ENCODE measurements at places on chromosomes 16 and 17.
A peak's percentile ranks its signal among the peaks of the same experiment; 100 is the strongest.

GRCh38 chr16:5025171-5025632, 8.5 kb downstream of the NAGPA start:
- DNase-seq, result no peak

GRCh38 chr16:27226976-27227705, 23.8 kb downstream of the KDM8 start:
- DNase-seq, result no peak

DNA sequence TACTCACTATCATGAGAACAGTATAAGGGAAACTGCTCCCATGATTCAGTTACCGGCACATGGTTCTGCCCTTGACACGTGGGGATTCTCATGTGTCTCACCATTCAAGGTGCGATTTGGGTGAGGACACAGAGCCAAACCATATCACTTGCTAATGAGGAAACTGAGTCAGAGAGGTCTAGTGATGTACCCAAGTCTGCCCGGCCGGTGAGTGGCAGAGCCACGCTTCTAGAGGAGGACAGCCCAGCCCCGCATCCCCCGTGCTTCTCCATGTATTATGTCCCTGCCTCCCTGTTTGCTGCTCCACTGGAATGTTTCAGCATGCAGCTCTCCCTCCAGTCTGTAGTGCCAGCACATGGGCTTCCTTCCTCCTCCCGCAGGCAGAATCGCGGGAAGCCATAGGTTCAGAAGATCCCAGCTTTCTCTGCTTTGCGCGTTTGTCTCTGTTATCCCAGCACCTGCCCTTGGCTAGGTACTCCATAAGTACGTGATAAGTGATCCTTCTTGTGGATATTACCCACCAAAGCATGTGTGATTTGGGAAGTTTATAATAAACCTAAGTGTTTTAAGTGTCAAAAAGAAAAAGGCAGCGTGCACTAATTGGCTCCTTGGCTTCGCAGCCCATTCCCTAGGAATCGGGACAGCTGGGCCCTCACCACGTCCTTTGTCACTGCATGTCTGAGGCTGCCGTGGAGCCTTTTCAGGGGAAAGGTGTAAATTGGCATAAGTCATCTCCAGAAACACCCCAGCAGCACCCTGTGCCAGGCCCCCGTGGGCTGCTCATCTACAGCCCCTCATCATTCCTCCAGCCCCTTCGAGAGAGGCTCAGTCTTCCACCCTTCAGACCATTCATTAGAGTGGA, 103.8 kb downstream of the CLEC16A start:
- no peak for DNase-seq

GRCh38 chr17:9615486-9615885, 29.8 kb upstream of the USP43 start:
- no peak for DNase-seq

DNA sequence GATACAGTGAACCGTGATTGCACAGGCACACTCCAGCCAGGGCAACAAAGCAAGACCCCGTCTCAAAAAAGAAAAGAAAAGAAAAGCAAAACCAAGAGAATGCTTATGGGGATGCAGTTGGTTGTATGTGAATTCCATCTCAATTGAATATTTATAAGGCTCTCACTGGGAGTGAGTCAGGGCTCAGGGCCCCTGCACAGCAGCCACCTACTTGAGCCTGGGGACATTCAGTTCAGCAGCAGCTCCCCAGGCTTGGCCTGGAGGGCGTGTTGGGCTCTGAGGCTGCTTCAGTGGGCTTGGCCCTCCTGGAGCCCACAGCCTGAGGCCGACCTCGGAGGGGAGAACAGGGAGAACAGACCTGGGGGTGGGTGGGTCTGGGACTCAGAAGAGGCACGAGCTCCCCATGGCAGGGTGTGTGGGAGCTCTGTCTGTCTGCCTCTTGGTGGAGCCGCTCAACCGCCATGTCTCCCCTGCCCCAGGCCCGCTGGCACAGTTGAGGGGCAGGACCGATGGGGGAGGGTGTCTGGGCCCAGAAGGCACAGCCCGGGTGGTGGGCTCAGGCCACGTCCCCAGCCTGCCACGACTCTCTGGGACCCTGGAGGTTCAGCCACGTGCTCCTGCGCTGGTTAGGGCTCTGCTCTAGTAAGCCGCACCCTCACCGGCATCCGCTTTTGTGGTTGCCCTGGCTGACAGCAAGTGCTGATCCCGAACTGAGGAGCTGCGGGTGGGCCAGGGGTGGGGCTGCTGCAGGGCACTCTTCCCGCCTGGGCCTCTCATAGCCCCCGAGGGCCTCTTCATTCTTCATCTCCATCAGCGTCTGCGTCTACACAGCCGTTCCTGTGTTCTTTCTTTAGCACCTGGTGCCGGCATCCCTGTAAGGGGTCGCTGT, 24.8 kb downstream of the ZFPM1 start:
- no peak for DNase-seq

- DNase-seq, result no peak
These were observed 719.7 kb upstream of the CDH8 start for GRCh38 chr16:62755938-62756337.

DNA sequence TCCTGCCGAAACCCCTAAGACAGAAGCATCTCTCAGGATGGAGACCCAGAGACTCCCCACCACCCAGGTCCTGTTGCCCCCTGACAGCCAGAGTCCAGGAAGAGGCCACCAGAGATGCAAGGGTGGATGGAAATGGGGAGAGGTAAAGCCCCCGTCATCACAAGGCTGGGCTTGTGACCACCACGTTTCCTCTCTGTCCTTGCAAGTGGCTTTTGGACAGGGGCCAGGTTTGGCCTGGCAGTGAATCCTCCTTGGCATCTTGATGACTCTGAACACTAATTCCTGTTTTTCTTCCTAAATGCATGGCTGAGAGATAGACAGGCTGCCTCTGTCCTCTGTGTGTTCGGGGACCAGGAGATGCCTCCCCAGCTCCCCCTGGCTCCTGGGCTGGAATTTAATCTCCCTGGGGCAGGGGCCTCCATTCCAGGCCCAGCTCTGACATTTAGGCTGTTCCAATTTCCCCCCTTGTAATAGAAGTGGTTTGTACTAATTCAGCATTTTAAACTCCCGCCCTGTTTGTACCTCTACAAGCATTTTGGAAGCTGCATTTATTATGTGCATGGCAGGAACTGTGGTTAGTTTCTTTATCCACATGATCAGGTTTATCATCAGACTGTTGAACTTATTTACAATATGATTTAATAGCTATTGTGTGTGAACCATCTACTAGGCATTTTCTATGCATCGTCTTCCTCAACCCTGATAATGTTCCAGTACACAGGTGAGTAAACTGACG, 116.1 kb upstream of the IRX6 start:
- no peak for DNase-seq

DNA sequence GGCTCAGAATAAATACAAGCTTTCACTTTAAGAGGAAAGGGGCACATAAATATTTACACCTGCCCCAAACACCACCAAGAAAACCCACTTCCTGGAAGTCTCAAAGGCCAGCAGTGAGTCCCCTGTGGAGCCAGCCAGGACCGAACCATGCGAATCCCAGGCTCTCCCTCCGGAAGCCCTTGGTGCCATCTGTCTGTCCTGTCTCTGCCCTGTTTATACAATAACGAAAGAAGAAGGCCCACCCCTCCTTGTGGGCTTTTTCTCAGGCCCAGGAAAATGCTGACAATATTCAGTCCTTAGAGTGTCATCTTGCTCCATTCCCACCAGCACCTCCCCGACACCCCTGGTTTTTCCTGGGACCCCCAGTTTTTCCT, 3.6 kb upstream of the SLC6A4 start:
- DNase-seq, result no peak

GRCh38 chr16:87119748-87120147, 197.4 kb downstream of the C16orf95 start:
- no peak for DNase-seq

GRCh38 chr17:76208120-76208519, 32.2 kb downstream of the RNF157 start:
- peak; percentile 39 for DNase-seq

GRCh38 chr16:74558873-74559272, 48.0 kb downstream of the GLG1 start:
- no peak for DNase-seq

DNA sequence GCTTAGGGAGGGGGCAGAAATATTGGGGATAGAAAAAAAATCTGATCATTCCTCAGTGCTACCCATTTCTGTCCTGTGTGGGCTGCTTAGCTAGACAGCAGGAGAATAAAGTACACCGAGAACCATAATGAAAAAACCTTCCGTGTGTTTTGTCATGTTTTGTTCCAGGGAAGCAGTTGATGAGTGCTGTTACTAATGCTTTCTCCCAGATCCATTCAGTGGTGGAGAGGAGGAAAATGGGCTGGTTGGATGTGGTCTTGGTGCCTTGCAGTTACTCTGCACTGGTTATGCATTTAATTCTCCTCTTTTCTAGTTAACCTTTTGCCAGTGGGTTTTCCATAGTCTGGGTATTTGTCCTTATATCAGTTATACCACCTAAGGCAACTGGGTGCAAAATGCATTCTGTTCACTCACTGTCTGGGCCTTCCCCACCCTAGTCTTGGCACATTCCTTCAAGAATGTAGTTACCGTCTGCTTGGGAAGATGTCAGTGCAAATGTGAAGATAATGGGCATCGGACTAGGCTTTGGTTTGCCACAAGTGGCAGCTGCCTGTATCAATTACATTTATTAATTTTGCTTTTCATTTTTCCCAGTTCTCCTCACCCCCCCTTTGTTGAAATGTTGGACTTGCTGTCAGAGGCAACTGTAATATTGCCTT, 9.3 kb upstream of the TBKBP1 start:
- no peak for DNase-seq

GRCh38 chr16:66308096-66308495, 58.4 kb upstream of the CDH5 start:
- DNase-seq, result no peak

- DNase-seq, result no peak
These were observed 3.3 kb downstream of the ORMDL3 start for GRCh38 chr17:39923836-39924690.

- DNase-seq, result peak; percentile 91
These were observed 2.2 kb upstream of the PLXDC1 start for GRCh38 chr17:39153599-39154051.

- no peak for DNase-seq
These were observed 28.6 kb upstream of the ITGA3 start for GRCh38 chr17:50027172-50027880.

DNA sequence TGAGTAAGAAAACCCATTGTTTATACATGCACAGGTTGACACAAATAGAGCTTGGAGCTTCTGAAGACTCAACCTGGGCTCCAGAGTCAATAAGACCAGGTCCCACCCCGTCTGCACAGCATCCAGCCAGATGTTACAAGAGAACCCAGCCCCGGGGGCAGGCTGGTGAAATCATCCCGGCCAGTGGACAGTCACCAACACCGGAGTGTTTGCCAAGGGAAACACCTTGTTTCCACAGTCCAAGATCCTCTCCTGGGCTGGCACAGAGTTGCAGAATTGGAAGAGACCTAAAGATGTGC, 90.3 kb downstream of the RAB11FIP4 start:
- DNase-seq, result no peak

- no peak for DNase-seq
These were observed 28.1 kb downstream of the HASPIN start for GRCh38 chr17:3751836-3752235.

- no peak for DNase-seq
These were observed 10.8 kb downstream of the ZC3H18 start for GRCh38 chr16:88581033-88581432.

GRCh38 chr17:77128896-77129567, 11.7 kb upstream of the SEC14L1 start:
- no peak for DNase-seq
